ENCODE measurements at places on chromosomes 7 and 10.

GRCh38 chr7:86012971-86013370 is 630.7 kb upstream of the GRM3 start:
- DNase-seq: no peak

DNA sequence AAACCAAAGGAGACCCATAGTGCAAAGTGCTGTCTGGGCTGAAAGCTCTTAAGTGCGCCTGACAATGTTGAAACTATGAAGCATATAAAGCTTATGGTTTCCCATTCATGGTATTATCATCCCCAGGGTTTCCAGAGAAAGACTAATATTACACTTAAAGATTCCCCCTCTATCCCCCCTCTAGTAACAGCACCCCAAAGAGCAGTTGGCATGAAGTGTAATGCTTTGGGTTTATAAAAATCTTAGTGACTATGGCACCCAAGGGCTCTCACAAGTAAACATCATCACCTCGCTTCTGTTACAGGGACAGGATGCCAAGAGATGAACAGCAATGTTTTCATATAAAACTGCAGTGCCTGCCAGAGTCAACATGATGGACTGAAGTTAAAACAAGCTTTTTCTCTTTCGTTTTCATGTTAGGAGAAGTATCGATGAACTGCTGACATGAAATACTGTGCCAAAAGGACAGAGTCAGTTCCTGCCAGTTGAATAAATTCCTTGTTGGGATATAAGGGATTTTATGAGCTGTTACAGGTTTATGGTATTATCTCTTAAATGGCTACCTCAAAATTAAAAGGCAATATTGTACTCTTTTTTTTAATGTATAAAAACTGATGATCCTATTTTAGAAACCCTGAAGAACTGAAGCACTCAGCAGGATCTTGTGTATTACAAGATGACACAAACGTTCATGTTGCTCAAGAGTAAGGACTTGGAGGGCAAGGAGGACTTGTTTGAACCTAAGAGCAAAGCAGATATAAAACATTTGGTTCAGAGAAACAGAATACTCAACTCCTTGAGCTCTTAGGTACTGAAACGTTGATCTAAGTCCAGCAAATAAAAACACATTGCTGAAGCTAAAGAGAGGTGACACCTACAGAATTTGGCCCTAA is 203.7 kb upstream of the IMMP2L start:
- no peak for DNase-seq

DNA sequence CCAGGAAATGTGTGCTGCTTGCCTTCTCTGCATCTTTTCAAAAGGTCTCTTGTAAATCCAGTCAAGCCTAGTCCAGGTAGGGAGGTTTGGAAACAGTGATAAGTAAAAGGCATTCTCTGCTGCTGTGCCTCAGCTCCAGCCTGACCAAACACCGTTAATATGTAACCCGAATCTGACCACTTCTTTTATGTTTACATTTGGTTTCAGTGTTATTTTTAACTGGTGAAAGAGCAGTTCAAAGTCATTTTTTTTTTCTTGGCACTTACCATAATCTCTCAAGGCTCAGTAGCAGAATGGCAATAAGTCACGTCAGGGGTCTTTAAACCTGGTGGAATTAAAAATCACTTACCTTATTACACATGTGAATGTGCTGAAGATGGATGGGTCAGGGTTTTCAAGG is 216.8 kb downstream of the PTEN start:
- no peak for DNase-seq

DNA sequence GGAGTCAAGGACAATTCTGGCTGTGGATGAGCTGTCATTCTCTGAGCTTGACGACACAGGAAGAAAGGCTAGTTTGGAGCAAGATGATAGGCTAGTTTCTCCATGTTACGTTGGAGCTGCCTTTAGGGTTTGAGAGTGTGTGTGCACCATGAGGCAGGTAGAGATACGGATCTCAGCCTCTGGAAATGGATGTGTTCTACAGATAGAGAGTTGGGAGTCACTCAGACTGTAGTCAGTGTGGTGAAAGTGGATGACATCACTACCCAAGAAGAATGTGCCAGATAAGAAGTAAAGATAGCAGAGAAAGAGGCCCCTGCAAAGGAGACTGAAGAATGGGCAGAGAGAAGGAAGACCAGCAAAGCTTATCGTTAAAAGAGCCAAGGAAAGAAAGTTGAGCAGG is 42.4 kb downstream of the PNLIPRP3 start:
- no peak for DNase-seq

GRCh38 chr7:156080596-156080995 is 268.3 kb upstream of the SHH start:
- DNase-seq: no peak

DNA sequence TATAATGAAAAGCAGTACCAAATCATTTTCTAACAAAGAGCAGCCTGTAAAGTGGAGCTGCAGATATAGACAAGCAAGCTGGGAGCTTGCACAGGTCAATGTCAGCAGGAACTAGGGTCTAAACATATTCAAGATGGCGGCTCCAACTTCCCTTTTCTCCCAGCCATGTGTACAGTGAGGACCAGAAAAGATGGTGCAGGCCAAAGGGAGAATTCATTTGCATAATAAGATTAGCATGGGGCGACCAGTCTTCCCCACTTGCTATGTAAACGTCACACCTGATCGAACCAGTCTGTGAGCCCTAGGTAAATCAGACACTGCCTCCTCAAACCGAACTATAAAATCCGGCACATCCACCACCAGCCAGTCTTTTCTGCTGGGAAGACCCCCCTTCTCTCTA is 4.4 kb upstream of the RAPGEF5 start:
- no peak for DNase-seq

- DNase-seq: no peak
Observed at GRCh38 chr7:93442478-93443224, 131.9 kb downstream of the CALCR start.
